ENCODE measurements at places on chromosomes 7 and 10.
A peak's percentile ranks its signal among the peaks of the same experiment; 100 is the strongest.

GRCh38 chr10:11112718-11113117, 95.0 kb downstream of the CELF2 start:
- no peak for DNase-seq

- DNase-seq: no peak
These were observed 21.5 kb upstream of the AKR1E2 start for GRCh38 chr10:4804465-4804864.

- DNase-seq: no peak
These were observed 7.9 kb downstream of the ANKRD1 start for GRCh38 chr10:90912854-90913479.

GRCh38 chr7:151472644-151473380, 32.9 kb upstream of the CRYGN start:
- DNase-seq: no peak

GRCh38 chr7:39271402-39271801, 293.7 kb downstream of the POU6F2 start:
- DNase-seq: no peak

DNA sequence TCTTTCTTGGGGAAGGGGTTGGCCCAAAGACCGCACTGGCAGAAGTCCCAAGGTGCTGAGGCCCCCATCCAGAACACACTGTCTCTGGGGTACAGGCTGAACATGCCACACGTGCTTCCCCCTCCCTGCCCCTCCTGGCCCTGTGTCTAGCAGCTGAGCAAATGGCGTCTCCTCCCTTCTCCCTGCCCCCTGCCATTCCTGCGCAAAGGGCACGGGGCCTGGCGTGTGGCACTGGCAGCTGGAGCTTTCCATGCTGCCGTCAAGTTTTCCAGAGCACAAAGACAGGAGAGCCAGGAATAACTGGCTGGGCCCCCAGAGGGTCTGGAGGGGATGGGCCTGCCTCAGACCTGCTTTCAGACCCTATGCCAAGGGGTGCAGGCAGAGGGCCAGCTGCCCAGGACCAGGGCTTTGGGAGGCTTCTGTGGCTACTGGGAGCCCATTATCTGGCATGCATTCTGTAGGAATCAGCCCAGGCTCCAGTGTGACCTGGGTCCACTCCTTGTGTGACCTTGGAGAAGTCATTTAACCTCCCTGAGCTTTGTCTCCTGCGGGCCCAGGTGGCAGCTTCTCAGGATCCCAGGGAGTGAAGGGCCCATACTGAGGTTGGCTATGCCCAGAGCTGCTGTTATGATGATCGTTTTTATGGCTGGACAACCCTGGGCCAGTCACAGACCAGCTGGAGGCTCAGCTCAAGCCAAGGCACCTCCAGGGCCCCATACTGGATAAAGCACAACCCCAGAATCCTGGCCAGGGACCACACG, 710 bp upstream of the LDB3 start:
- no peak for DNase-seq

DNA sequence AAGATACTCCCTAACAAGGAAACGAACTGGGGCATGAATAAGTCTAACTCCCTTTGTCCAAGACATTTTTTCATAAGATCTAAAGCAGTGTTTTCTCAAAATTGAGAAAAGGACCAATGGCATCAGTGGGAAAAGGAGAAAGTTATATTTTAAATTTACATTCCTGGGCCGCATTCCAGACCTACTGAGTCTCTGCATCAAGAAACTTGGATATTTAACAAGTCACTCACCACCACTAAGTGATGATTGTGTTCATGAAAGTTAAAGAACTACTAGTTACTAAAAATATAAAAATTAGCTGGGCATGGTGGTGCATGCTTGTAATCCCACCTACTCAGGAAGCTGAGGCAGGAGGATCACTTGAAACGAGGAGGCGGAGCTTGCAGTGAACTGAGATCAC, 149.6 kb upstream of the MEOX2 start:
- DNase-seq: no peak

DNA sequence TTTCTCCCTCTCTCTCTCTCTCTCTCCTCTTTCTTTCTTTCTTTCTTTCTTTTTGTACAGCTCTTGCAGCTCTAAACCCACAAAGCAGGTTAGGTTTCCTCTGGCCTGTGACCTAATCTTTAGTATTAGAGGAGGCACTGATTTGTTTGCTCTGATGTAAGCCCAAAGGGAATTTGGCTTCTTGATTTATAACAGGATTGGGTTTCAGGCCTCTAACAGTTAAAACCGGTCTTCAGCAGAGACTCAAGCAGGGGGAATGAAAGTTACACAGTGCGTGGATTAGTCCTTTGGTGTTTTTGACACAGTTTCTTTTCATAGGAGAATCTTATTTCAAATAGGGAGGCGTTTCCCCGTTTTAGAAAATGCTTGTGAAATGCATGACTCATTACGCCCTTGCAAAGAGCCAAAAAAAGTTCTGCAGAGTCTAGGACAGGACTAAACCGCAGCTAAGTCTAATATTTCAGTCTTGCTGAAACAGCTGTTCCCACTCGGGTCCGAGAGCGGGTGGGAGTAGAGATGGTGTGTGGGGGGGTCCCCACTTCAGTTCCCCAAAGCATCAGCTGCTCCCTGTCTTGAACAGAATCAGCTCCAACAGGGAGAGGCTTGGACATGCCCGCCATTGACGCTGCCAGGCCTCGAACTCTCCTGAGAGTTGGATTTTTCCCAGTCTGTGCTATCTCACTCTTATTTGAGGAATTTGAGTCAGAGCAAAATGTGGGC, 296.5 kb upstream of the PITRM1 start:
- no peak for DNase-seq

- DNase-seq: no peak
These were observed 6.5 kb upstream of the PRKAR2B start for GRCh38 chr7:107037717-107038603.

DNA sequence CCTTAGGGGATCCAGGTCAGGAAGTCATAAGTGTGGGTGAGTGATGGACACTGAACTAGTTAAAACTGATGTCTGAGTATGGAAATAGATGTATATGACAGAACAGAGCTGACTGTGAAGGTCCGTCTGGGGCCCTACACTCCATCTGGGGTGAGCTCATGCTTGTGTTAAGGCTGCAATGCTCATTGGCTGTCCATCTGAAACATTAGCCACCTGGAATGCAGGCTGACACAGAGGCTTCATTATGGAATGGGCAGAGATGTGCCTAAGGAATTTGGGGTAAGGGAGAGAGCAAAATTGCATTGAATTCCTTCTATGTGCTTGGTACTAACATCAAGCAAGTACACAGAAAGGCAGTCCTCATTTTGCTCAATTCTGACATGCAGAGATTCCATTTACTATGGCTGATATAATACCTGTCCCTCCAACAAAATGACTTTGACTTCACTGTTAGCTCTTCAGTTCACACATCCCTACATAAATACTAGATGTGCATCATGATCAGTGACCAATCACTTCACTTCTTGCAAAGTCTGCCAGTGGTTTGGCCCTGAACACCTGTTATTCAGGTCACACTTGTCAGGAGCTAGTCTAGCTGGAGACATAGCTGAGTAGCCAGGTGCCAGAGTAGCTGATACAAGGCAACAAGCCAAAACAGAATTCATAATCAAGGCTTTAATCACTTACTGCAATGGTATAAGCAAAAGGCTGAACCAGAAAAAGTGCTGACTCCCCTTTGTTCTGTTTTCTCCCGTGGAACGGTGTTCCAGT, 128.9 kb upstream of the VWC2 start:
- no peak for DNase-seq

DNA sequence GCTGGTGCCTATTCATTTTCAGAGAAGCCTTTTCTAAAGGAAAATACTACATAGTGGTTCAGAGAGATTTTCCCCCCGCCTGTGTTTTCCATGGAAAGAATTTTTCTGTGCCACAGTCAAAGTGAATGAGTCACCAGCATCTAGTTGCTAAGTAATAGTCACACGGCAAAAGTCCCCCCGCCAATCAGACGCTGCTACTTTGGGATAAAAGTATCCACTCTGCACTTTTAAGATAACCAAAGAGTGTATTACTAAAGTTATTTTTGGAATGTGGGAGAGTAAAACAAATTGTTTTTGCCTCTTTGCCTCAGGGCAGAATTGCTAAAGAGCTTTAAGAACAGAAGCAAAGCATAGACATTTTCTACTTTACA, 23.5 kb downstream of the ABLIM1 start:
- DNase-seq: no peak

DNA sequence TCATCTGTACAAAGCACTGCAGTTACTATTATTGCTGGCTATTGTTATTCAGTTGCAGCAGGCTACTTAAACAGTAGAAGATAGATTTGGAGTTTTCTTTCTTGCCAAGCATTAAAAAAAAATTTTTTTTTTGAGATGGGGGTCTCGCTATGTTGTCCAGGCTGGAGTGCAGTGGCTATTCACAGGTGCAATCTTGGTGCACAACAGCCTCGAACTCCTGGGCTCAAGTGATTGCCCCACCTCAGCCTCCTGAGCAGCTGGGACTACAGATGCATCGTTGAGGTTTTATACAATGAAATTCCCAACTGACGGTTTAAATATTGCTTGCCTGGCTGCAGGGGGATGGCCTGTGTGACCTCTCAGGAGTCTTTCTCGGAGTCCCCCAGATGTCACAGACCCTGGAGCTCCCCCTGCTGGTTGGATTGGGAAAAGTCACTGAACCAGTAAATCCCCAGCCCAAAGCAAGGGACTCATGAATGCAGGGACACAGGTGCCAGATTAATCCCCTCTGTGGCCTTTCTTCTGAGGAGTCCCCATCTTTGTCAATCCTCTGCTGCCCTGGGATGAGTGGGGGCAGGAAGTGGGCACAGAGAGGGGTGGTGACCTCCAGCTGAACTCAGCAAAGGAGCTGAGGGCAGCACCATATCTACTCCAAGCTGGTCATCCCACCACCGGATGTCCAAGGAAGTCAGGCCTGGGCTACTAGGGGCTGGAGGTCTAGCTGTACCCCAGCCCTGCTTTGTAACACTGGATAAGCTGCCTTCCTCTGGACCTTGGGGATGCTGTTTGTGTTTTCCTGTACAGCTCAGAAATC, 149.6 kb downstream of the C10orf105 start:
- peak; percentile 74 for DNase-seq

DNA sequence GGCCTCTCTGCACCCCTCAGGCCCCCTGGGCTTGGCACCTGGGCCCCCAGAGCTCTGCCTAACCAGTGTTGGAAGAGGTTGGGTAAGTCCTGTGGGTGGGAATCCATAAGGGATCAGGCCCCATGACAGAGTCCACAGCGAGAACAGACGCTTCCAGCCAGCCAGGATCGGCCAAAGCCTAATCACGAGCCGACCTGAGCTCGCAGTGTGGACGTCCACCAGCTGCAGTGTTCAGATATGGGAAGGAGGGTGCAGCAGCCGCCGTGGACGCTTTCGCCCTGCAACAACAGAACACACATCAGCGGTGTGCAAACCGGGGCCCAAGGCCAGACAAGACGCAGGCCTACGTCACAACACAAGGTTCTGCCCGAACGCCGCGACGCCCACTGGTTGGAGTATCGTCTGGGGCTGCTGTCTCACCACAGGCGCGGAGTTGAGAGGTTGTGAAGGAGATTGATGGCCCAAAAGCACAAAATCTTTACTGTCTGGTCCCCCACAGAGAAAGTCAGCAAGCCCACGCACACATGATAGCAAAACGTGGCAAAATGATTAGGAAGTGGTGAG, 102.1 kb downstream of the FOXL3 start:
- DNase-seq: no peak

- DNase-seq: no peak
These were observed 75.1 kb downstream of the OAT start for GRCh38 chr10:124343351-124344265.

GRCh38 chr10:30114401-30114800, 55.0 kb upstream of the JCAD start:
- no peak for DNase-seq

DNA sequence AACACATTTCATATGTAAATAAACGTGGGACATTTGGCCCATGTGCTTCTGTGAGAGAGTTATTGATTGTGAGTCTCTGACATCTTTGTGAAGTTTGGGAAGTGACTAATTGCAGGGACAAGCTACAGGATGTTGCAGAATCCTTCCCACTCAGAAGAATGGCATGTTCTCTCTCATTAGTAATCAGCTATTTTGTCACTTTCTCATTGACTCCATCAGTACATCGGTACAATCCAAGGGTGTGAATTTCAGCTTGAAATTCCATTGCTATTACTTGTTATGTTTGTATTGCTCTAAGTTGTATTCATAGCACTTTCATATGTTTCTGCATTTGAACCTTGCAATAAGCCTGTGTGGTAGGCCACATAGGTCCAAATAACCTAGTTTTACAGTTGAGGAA, 100.0 kb upstream of the KCNMA1 start:
- no peak for DNase-seq

GRCh38 chr10:70435241-70436085, 6.0 kb downstream of the NODAL start:
- no peak for DNase-seq

- no peak for DNase-seq
These were observed 4.6 kb upstream of the C10orf95 start for GRCh38 chr10:102455893-102456471.

- no peak for DNase-seq
These were observed 105.7 kb downstream of the ATE1 start for GRCh38 chr10:121822180-121822579.

DNA sequence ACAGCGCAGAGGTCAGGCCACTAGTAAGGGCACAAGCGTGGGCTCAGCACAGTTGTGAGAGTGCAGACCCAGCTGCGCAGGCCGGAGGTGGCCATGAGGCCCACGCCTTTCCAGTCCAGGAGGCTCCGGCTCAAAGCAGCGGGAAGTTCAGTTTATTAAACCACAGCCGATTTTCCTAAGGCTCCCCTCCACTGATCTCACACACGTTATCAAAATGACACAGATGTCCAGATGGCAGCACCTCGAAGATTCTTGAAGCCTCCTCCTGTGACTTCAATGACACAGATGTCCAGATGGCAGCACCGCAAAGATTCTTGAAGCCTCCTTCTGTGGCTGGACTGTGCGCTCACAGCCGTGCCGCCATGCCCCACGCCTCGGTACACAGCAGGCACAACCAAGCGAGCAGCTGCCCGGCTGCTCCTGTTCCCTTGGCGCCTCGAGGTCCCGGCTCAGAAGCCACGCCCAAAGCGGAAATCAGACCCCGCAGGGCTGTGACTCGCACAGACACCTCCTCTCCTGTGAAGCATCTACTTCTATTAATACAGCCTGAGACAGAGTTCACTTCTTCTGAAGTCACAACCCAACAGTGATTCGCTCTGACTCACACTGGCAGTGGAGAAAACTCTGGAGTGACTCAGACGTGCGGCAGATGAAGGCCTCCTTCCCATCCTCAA, 122.7 kb downstream of the MAD1L1 start:
- peak; percentile 15 for DNase-seq

GRCh38 chr10:29914986-29915785, 144.2 kb downstream of the JCAD start:
- DNase-seq: no peak

- DNase-seq: no peak
These were observed 32.2 kb downstream of the HACD1 start for GRCh38 chr10:17585016-17585415.

- no peak for DNase-seq
These were observed 29.3 kb downstream of the KLF6 start for GRCh38 chr10:3755440-3756359.

GRCh38 chr10:132368881-132369635, 27.9 kb upstream of the PWWP2B start:
- DNase-seq: no peak

GRCh38 chr10:98916526-98917125, 319.0 kb downstream of the HPSE2 start:
- DNase-seq: no peak

Measured in CD4-positive, alpha-beta T cell treated with Interleukin-12 subunit alpha and Interleukin-12 subunit beta, for 1 hour (primary cell).